ENCODE measurements at places on chromosomes 2 and 18. TPM values are rescaled to one million over a fixed set of nuclear protein-coding genes. Genes with fewer than 3 reads are reported as not detected.

Gene AQP4
- not detected for total RNA-seq

DNA sequence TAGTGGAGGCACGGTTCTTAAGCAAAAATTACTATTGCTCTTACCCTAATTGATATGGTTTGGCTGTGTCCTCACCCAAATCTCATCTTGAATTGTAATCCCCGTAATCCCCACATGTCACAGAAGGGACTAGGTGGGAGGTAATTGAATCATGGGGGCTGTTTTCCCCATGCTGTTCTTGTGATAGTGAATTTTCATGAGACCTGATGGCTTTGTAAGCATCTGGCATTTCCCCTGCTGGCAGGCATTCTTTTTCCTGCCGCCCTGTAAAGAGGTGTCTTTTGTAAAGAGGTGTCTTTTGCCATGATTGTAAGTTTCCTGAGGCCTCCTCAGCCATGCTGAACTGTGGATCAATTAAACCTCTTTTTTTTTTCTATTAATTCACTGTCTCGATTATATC is 1691.8 kb upstream of the SLC39A10 start:
- H3K4me3 ChIP-seq, result no peak overlapping the region
- H3K27ac ChIP-seq, result no peak overlapping the region
- H3K27me3 ChIP-seq, result no peaks in the 10 kb centered on the region
- H3K4me1 ChIP-seq, result no peaks in the 10 kb centered on the region
- no peak for DNase-seq

- no peaks in the 10 kb centered on the region for H3K27me3 ChIP-seq
- DNase-seq, result no peak
- no peak overlapping the region for H3K27ac ChIP-seq
- no peaks in the 10 kb centered on the region for H3K36me3 ChIP-seq
These were observed 19.8 kb downstream of the PROC start for GRCh38 chr2:127437781-127438726.

DNA sequence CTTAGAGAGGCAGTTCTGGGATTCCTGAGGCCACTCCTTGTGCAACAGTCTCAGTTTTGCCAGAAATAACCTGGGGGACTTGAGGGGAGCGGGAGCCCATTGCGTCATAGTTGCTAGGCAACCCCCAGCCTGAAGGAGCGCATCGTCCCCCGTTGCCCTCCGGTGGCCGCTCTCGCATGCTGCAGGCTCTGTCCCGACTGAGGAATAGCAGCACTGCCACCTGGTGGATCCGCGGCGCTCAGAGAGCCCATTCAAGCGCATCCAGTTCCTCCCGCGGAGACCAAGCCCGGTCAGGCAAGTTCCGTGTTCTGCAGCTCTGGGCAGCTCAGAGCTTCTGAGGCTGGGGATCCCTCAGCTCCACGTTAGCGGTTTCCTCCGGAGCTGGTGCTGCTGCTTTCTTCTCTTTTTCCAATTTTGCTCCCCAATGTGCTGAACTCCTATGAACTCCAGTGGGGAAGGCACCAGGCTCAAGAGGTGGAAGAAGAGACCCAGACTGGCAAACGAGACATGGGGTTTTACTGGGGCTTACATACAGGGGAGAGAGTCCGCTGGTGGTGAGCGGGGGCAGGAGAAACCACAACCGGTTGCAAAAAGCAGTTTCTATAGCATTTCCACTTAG is 15.1 kb downstream of the SLC4A3 start:
- no peaks in the 10 kb centered on the region for H3K36me3 ChIP-seq
- no peak overlapping the region for H3K4me3 ChIP-seq
- DNase-seq, result peak; percentile 89
- H3K4me1 ChIP-seq, result peaks cover 13% of the 10 kb centered on the region

Gene SALL3
- not detected for total RNA-seq

- H3K36me3 ChIP-seq, result peaks cover 1% of the 10 kb centered on the region
- H3K4me3 ChIP-seq, result no peak overlapping the region
- peak overlapping the region; percentile 60 for H3K27ac ChIP-seq
These were observed 189.8 kb downstream of the FAM210A start for GRCh38 chr18:13536578-13536977.

- H3K27me3 ChIP-seq, result peaks cover 23% of the 10 kb centered on the region
- peaks cover under 1% of the 10 kb centered on the region for H3K36me3 ChIP-seq
- no peak for DNase-seq
- no peak overlapping the region for H3K4me3 ChIP-seq
- H3K4me1 ChIP-seq, result peaks cover 48% of the 10 kb centered on the region
These were observed 237.0 kb downstream of the IKZF2 start for GRCh38 chr2:212914392-212914791.

- no peak overlapping the region for H3K27ac ChIP-seq
- no peaks in the 10 kb centered on the region for H3K27me3 ChIP-seq
- no peaks in the 10 kb centered on the region for H3K36me3 ChIP-seq
- no peaks in the 10 kb centered on the region for H3K4me1 ChIP-seq
- H3K4me3 ChIP-seq, result no peak overlapping the region
These were observed 9.3 kb downstream of the TMEM182 start for GRCh38 chr2:102771114-102771513.

- peak; percentile 5 for DNase-seq
- no peak overlapping the region for H3K27ac ChIP-seq
- H3K36me3 ChIP-seq, result peaks cover 1% of the 10 kb centered on the region
- no peaks in the 10 kb centered on the region for H3K27me3 ChIP-seq
- no peaks in the 10 kb centered on the region for H3K4me1 ChIP-seq
- no peak overlapping the region for H3K4me3 ChIP-seq
These were observed 61.6 kb upstream of the SLC38A11 start for GRCh38 chr2:165016772-165017411.

Gene DLX2
- 0.23 TPM for total RNA-seq

Gene DES
- total RNA-seq, result 0.10 TPM

DNA sequence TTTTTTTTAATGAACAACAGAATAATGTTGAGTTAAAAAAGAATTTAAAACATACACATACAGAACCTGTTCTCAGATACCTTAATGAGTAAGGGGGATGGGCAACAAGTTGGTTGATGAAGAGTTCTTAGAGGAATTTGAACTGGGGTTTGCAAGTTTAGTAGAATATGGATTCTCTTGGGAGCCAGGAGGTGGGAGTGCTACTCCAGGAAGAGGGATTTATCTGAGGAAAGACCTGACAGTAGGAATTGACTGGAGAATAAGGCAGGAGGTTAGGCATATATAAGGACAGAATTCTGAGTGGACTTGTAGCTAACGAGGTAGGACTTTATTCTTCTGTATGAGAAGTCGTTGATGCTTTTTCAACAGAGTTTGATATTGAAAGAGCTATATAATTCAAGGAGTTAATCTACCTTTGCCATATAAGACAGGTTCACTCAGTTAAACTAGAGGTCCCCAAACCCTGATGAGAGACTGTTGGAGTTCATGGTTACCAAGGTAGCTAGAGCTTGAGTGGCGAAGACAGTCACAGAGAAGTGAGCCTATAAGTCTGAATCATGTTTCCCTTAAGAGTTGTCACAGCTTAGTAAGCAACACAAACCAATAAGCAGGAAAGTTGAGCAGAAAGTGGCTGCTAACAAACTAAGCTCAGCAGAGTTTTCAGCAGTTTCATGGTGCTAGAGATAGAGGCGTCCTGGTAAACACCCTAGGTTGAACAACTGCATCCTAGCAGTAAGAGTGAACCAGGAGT is 88.2 kb downstream of the NCOA1 start:
- peaks cover 4% of the 10 kb centered on the region for H3K36me3 ChIP-seq
- no peaks in the 10 kb centered on the region for H3K27me3 ChIP-seq
- peak; percentile 41 for DNase-seq
- H3K4me3 ChIP-seq, result peak overlapping the region; percentile 80
- H3K4me1 ChIP-seq, result peaks cover 74% of the 10 kb centered on the region

GRCh38 chr2:7660816-7661215 is 743.6 kb downstream of the RNF144A start:
- peaks cover 30% of the 10 kb centered on the region for H3K4me1 ChIP-seq
- H3K27ac ChIP-seq, result no peak overlapping the region
- peaks cover 30% of the 10 kb centered on the region for H3K36me3 ChIP-seq
- no peaks in the 10 kb centered on the region for H3K27me3 ChIP-seq
- DNase-seq, result no peak

GRCh38 chr18:60981682-60982328 is 351.4 kb upstream of the CDH20 start:
- no peaks in the 10 kb centered on the region for H3K36me3 ChIP-seq
- no peaks in the 10 kb centered on the region for H3K27me3 ChIP-seq
- H3K4me1 ChIP-seq, result no peaks in the 10 kb centered on the region
- DNase-seq, result no peak

GRCh38 chr2:38265461-38265860 is 111.6 kb downstream of the ATL2 start:
- no peak for DNase-seq
- H3K4me1 ChIP-seq, result peaks cover 31% of the 10 kb centered on the region
- no peak overlapping the region for H3K4me3 ChIP-seq
- H3K27ac ChIP-seq, result no peak overlapping the region
- H3K27me3 ChIP-seq, result no peaks in the 10 kb centered on the region
- H3K36me3 ChIP-seq, result peaks cover 9% of the 10 kb centered on the region

- H3K27me3 ChIP-seq, result no peaks in the 10 kb centered on the region
- no peaks in the 10 kb centered on the region for H3K4me1 ChIP-seq
- DNase-seq, result no peak
- no peak overlapping the region for H3K4me3 ChIP-seq
- H3K36me3 ChIP-seq, result no peaks in the 10 kb centered on the region
These were observed 923.3 kb upstream of the DDX18 start for GRCh38 chr2:116891191-116891590.

DNA sequence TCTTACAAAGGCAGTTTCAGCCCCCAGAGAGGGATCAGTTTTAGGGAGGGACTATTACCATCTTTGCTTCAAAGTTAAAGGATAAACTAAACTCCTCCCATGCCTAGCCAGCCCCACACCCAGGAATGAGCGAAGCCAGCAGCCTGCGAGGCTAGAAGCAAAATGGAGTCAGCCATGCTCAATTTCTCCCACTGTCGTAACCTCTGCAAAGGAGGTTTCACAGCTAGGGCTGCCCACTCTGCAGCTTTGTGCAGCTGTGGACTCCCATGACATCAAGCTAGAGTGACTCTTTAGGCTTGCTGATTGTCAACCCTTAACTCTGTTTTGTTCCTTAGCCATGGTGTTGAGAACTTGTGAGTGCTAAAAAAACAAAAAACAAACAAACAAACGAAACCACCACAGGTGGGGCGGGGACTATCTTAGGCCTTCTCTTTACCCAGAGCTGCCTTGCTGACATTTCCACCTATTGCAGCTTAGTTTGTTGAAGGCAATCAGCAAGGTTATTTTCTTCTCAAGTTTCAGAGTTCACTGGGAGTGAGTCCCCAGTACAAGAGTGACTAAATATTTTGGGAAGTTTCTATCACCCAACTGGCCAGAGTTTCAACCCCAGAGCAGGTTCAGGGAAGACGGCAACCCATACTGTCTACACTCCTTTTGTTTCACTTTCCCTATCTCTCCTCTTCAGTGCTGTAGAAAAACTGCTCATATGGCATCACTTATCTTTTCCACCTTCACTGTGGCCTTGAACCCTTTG is 592.1 kb downstream of the XIRP2 start:
- DNase-seq, result no peak
- no peaks in the 10 kb centered on the region for H3K27me3 ChIP-seq
- no peaks in the 10 kb centered on the region for H3K4me1 ChIP-seq
- H3K4me3 ChIP-seq, result no peak overlapping the region
- H3K36me3 ChIP-seq, result no peaks in the 10 kb centered on the region
- H3K27ac ChIP-seq, result no peak overlapping the region

DNA sequence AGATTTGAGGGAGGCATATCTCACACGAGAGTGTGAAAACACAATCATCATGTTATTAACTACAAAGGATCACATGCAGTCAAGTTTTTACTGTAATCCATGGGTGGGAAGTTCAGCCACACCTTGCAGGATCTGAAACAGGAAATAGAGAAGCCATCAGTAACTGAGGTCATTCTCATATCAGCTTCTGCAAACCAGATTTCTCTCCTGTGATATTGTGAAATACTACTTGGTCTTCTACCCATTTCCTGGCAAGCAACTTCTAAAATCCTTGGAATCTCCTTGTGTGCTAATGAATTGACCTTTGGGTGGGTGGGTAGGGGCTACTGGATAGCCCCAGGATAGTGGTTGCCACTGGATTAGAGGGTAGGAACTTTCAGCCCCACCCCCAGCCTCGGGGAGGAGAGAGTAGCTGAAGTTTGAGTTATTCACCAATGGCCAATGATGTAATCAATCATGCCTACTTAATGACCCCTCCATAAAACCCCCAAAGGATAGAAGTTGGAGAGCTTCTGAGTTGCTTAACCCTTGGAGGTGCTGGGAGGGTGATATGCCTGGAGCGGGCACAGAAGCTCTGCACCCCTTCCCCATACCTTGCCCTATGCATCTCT is 25.6 kb upstream of the TGIF1 start:
- no peaks in the 10 kb centered on the region for H3K36me3 ChIP-seq
- no peaks in the 10 kb centered on the region for H3K27me3 ChIP-seq
- no peak overlapping the region for H3K27ac ChIP-seq
- H3K4me3 ChIP-seq, result no peak overlapping the region
- H3K4me1 ChIP-seq, result no peaks in the 10 kb centered on the region
- DNase-seq, result no peak

- H3K27ac ChIP-seq, result no peak overlapping the region
- peaks cover 36% of the 10 kb centered on the region for H3K4me1 ChIP-seq
- no peaks in the 10 kb centered on the region for H3K36me3 ChIP-seq
- DNase-seq, result no peak
- no peak overlapping the region for H3K4me3 ChIP-seq
- H3K27me3 ChIP-seq, result no peaks in the 10 kb centered on the region
These were observed 208.8 kb downstream of the LDLRAD4 start for GRCh38 chr18:13427354-13427753.

Gene C1QL2
- total RNA-seq, result not detected

DNA sequence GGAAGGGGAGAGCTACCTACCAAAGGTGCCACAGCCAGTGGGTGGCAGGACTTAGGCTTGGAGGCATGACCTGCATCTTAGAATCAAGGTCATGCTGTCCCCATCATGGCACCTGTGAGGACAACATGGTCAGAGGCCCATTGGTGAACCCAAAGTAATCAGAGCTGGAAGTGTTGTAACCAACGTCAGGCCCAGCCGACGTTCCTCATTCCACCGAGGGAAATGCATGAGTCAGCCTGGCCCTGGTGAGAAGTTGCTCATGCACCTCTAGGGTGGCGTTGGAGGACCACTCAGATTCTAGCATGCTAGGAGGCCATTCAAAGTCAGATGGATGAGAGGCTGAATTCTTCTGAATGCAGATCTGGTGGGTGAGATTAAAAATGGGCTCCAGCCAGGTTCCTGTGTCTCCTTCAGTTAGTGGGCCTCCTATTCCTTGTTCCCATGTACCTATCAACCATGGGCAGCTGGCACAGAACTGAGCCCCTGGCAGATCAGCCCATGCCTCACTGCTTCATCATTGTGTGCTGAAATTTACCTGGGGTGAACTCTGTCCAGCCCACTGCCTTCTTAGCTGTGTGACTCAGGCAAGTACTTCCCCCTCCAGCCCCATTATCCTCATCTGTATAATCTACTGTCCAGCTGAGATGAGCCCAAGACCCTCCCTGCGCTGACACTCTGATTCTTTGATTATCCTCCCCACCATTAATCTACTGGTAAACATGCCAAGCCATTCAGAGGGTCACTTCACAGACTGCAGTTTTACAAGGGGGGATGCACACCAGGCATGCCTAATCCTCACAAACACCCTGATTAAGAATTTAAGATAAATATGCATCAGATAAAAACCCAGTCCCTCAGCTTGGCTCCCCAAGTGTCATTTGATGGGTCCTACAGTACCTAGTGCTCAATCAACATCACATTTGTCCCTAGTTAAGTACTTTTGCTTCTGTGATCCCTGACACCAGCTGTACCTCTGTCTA is 14.0 kb downstream of the SLC14A2 start:
- peaks cover 7% of the 10 kb centered on the region for H3K4me1 ChIP-seq
- no peaks in the 10 kb centered on the region for H3K36me3 ChIP-seq
- H3K4me3 ChIP-seq, result no peak overlapping the region
- no peaks in the 10 kb centered on the region for H3K27me3 ChIP-seq
- no peak for DNase-seq
